Neural crest cell (in vitro differentiated cells): ENCODE measurements at places on chromosomes 1 and 21.

DNA sequence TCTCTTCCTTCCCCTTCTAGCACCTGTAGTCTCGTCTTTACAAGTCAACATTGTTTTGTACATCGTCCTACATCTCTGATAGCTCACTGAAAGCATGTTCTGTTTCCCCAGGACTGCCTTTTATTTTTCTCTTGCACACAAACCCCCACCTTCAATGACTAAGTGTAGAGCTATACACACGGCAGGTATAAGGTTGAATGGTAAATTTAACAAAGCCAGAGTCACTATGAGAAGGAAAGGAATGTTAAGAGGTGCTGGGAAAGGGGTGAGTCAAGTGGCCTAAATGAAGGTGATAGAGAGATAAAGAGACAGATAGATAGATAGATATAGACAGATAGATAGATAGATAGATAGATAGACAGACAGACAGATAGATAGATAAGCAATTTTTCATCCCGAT is 134.3 kb upstream of the ATP1B1 start:
- no peaks in the 10 kb centered on the region for H3K36me3 ChIP-seq
- H3K27ac ChIP-seq: no peak overlapping the region
- H3K4me1 ChIP-seq: peaks cover 9% of the 10 kb centered on the region

DNA sequence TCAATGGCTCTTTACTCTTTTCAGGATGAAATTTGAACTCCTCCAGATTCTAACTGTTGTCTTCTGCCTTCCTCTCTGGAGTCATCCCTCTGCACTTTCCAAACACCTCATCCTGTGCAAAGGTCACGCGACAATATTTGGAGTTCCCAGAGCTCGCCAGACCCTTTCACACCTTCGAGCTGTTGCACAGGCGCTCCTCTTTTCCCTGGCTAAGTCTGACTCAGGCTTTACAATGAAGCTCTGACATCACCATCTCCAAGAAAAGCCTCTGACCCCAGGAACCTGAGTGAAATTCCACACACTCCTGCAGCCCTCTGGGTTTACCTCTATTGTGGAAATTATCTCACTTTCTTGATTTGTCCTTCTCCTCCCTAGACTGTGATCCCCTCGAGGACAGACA is 270.3 kb downstream of the RGS7 start:
- no peak for DNase-seq
- H3K4me1 ChIP-seq: no peaks in the 10 kb centered on the region
- H3K27ac ChIP-seq: no peak overlapping the region
- H3K27me3 ChIP-seq: no peaks in the 10 kb centered on the region
- H3K4me3 ChIP-seq: no peak overlapping the region

GRCh38 chr1:36089393-36090121 is 865 bp downstream of the ADPRS start:
- peaks cover 24% of the 10 kb centered on the region for H3K4me1 ChIP-seq
- H3K36me3 ChIP-seq: no peaks in the 10 kb centered on the region
- peak overlapping the region; percentile 92 for H3K4me3 ChIP-seq
- no peaks in the 10 kb centered on the region for H3K27me3 ChIP-seq
- peak overlapping the region; percentile 19 for H3K27ac ChIP-seq
- no peak for DNase-seq

DNA sequence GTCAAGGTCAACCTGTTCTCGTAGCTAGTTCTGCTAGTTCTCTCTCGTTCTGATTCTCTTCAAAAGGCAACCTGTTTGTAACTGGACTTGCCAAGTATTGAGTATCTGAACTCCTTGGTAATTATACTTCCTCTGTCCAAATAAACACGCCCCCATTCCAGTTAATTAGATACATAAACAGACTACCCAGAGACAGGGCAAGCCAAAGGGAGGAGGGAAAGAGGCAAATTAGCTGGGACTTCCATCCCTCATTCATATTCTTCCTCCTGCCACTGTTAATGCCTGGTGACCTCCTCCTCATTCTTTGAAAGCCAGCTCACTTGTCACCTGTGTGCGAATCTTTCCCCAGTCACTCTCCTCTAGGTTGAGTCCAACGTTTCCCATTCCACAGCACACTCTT is 62.9 kb downstream of the LPAR3 start:
- H3K27me3 ChIP-seq: no peaks in the 10 kb centered on the region
- no peak overlapping the region for H3K27ac ChIP-seq

DNA sequence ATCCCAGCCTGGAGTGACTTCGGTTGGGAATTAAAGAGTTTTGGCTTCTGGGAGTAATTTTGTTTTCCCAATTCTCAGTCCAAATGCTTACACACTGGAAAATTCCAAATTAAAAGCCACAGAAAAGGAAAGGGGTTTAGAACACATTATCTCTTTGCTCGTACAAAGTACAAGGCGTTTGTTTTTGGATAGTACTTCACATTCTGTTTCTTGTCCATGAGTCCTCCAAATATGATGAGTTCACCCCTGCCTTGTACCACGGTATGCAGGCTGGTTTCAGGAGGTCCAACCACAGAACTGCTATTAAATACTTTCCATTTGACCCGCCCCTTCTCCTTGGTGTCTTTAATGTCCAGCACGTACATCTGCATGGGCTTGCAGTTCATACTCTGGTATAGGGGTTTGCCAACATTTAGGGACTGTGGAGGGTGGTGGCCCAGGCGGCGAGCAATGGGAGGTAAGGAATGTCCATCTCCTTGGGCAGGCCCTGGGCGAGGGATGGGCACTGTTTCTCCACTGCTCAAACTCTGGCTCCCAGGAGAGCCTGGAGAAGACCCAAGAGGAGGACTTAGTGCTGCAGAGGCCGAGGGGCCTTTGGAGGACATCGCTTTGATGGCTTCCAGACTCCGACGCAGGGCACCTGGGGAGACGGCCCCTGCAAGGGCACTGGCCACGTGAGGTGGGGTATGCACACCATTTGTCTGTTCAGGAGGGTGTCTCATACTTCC is 13.7 kb upstream of the CPLANE2 start:
- no peak for DNase-seq
- no peak overlapping the region for H3K4me3 ChIP-seq
- H3K27me3 ChIP-seq: no peaks in the 10 kb centered on the region
- H3K27ac ChIP-seq: no peak overlapping the region
- H3K4me1 ChIP-seq: peaks cover 4% of the 10 kb centered on the region

- no peak for DNase-seq
- H3K4me3 ChIP-seq: no peak overlapping the region
- no peaks in the 10 kb centered on the region for H3K27me3 ChIP-seq
- no peak overlapping the region for H3K27ac ChIP-seq
- no peaks in the 10 kb centered on the region for H3K36me3 ChIP-seq
- peaks cover 6% of the 10 kb centered on the region for H3K4me1 ChIP-seq
These were observed 42.9 kb downstream of the ZNF691 start for GRCh38 chr1:42889264-42889663.
